ENCODE measurements at places on chromosomes 1 and 21.

GRCh38 chr21:42102991-42103390, 31.9 kb downstream of the UMODL1 start:
- DNase-seq = no peak

- DNase-seq = no peak
Observed at GRCh38 chr1:183124259-183124658, 61.8 kb upstream of the LAMC2 start.

DNA sequence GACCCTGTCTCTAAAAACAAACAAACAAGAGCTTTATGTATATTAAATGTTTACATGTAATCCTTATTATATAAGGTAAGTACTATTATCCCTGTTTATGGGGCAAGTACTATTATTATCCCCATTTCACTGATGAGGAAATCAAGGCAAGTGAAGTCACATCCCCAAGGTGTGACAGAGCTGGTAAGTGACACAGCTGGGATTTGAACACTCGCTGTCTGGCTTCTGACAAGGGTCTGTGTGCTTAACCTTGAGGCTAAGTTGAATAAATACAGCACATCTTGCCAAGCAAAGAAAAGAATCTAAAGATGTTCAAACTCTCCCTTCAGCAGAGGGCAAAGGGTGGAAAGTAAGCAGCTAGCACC, 167.9 kb upstream of the IRF2BP2 start:
- no peak for DNase-seq

- no peak for DNase-seq
Observed at GRCh38 chr1:56550138-56550858, 29.1 kb downstream of the PLPP3 start.

DNA sequence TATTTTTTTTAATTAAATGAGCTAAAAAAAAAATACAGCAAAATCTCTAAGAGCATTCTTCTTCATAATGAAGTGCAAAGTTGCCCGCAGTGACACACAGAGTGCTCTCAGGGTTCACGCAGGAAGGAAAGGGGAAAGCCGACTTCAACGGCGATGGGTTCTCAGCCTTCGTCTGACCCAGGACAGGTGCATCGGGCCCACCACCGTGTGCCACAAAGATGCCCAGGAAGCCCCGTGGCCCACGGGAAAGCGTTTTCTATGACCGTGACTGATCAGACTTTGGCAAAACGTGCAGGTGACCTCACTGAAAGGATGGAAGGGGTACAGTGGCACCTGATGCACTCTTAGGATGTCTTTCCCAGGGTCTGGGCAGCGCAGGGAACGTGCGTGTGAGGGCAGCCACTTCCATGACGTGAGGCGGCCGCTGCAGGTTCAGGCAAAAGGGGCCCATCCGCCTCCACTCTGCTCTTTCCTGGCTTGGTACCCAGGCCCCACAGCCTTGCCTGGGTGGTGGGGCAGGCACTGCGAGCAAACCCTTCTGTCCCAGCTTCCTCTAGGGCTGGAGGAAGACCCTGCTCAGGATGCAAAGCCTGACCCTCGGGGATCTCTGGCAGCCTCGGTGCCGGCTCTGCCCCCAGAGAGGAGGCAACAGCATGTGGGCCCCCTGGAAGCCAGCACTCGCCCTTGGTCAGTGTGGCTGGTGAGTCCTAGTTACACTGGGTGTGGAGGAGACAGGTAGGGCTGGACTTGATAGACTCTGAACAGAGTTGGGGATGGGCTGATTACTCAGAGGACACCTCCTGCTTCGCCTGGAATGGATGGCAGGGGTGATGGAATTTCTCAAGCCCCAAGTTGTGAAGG, 8.3 kb downstream of the LRRC47 start:
- no peak for DNase-seq

- no peak for DNase-seq
Observed at GRCh38 chr1:187396226-187396625, 567.5 kb downstream of the PLA2G4A start.

- DNase-seq = no peak
Observed at GRCh38 chr1:2253797-2254480, 25.8 kb downstream of the SKI start.

GRCh38 chr1:236292425-236292824, 10.7 kb upstream of the ERO1B start:
- DNase-seq = no peak

- DNase-seq = no peak
Observed at GRCh38 chr1:226884966-226885820, 14.8 kb downstream of the PSEN2 start.

DNA sequence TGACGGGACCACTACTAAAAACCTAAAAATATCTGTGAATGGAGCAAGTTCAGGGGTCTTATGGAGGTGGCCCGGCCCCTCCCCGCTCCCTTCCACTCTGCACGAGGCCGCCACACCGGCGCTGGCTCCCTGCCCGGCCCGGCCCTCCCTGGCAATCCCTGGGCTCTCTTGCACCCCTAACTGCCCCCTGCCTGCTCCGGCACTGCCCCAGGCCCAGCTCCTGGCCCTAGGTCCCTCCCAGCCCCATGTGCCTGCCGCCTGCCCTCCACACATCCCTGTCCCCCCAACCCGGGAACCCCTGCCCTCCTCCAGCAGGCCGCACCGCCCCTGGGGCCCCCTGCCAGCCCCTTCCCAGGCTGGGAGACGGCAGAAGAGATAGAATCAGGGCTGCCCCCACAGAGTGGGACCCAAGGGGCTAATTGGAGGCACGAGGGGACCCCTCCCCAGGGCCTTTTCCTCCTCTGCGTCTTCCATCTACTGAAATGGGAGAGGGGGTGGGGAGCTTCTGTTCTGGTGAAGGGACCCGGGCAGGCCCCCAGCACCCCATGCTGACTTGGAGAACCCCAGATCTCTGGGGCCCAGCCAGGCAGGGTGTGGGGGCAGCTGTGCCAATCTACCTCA, 9.3 kb upstream of the CTRC start:
- no peak for DNase-seq

- DNase-seq = no peak
Observed at GRCh38 chr1:1373815-1374588, 1.0 kb downstream of the AURKAIP1 start.

- no peak for DNase-seq
Observed at GRCh38 chr21:25323356-25323949, 283.8 kb downstream of the MRPL39 start.

- no peak for DNase-seq
Observed at GRCh38 chr1:158407092-158407491, 7.8 kb upstream of the OR10T2 start.

DNA sequence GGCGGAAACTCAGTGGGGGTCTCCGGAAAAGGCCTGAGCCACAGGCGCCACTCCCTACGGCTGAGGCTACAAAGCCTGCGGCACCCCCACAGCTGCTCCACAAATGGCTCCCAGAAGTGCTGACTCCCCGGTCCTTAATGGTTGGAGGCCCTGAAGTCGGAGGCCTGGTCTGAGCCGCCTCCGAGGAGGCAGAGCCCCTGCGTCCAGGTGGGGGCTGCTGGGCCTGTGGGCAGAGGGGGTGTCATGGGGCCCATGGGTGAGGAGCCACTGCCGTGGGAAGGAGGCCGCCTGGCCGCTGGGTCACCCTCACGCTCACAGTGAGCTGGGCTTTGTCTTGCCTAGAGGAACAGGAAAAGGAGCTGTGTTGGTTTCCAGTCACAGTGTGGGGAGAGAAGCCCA, 12.4 kb upstream of the COL18A1 start:
- no peak for DNase-seq

DNA sequence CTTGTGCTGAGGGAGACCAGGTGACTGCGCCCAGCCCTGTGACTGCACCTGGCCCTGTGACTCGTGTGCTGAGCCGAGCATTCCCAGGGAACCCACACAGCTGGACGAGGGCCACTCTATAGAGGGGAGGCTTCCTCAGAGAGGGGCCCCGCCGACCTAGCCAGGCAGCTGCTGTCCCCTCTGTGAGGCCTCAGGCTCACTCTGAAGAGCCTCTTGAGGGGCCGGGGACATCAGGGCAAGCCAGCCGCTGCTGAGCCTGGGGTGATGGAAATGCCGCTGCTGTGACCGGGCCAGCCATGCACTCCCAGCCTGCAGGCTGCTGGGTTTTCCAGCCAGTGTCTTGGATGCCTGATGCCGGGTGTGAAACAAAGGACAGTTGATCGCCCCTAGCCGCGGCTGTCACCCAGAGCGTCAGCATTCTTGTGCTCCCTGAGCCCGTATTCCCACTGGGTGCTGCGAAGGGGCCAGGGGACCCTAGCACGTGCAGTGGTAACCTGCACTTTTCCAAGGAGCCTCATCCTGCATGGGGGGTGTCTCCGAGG, 17.5 kb downstream of the PFKL start:
- no peak for DNase-seq

- no peak for DNase-seq
Observed at GRCh38 chr1:38153066-38153777, 106.6 kb upstream of the POU3F1 start.

GRCh38 chr1:232951180-232951579, 769 bp downstream of the NTPCR start:
- peak; percentile 38 for DNase-seq

DNA sequence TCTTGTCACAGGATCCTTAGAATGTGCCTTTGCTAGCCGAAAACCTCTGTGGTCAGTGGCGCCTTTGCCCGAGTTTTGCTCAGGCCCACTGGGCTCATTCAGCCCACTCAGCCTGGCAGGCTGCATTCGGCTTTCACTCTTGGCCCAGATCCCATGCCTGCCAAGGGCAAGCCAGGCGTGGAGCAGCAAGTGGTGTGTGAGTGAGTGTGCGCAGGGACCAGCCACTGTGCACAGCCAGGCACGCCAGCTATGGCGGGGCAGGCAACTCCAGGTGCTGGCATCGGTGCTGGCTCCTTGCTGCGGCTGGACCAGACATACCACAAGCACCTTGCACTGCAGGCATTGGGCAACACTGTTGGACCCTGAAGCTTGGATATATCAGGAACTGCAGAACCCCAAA, 1145.1 kb upstream of the NCAM2 start:
- DNase-seq = no peak

- DNase-seq = peak; percentile 67
Observed at GRCh38 chr1:206001476-206001888, 1.7 kb downstream of the RAB7B start.

DNA sequence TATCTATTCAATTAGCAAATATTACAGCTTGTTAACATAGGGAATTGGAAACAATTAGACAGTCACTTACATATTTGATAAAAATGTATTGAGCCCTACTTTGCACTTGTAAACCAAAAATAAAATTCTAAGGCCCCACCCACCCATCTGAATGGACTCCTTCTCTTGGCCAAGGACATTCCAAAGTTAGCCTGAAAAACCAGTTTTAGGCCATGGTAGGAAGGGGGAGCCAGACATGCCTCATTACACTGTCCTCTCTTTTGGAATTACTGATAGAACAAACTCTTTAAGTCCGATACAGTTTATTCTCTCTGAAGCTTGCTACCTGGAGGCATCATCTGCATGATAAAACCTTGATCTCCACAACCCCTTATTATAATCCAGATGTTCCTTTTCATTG, 28.0 kb upstream of the TSPAN2 start:
- DNase-seq = no peak

Measured in activated CD4-positive, alpha-beta memory T cell treated with anti-CD3 and anti-CD28 coated beads for 36 hours (primary cell).